ENCODE measurements at places on chromosomes 7 and 10.

DNA sequence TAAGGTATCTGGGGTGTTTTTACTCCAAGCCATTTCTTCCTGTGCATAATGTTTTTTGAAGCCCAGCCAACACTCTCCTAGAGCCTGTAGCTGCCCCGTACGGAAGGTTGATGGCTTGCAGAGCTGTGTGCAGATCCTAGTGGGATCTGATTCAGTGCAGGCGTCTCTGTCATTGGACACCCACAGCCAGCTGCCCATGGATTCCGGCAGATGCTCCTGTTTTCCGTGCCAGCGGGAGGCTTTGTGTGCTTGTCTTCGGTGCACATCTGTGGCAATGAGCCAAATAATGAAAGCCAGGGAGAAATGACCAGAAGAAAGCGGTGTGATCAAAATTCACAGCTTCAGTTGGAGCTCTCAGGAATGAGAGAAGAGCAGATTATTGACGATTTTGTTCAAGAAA is 426.4 kb downstream of the TYW1 start:
- DNase-seq, result no peak

GRCh38 chr10:6619660-6620059 is 39.6 kb upstream of the PRKCQ start:
- no peak for DNase-seq

DNA sequence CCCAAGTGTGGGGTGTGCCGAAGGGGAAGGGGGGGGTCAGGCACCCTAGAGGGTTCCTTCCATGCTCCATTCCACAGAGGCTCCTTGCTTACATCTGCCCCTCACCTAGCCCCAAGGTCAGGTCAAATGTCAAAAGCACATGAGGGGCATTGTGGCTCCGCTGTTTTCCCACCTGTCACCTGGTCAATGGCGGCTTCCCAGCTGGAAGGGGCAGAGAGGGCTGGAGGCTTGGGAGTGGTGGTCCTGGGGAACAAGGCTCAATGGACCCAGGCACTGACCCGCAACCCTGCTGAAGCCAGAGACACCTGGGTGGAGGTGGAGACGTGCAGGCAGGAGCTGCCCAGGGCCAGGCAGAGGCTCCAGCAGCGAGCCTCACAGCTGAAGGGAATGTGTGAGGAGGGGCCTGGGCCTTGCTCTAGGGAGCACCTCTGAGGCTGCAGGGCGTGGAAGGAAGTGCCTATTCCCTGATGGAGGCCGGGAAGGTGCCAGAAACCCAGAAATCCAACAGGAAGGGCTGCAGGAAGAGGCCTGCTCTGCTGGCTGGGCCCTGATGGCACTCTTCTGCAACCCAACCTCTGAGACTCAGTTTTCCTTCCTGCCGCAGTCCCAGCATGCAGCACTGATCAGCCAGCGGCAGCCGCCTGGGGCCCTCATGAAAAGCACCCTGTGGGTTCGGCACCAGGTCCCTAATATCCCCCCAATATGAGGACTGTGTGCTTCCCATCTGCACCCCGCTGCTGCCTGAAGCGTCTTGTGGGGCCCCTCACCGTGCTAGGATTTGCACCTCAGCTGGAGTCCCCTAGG is 16.0 kb downstream of the RASGEF1A start:
- no peak for DNase-seq

DNA sequence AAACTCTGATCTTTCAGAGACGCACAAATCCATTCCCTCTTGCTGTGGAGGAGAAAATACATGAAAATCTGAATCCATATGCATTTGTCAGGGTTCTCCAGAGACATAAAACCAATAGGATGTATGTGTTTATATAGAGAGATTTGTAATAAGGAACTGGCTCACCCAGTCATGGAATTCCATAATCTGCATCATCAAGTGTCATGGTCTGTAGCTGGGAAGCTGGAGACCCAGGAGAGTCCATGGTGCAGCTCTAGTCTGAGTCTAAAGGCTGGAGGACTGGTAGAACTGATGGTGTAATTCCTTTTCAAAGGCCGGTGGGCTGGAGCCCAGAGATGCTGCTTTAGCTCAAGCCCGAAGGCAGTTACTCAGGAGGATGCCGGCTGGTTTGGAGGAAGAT is 134.0 kb downstream of the TCF7L2 start:
- no peak for DNase-seq

DNA sequence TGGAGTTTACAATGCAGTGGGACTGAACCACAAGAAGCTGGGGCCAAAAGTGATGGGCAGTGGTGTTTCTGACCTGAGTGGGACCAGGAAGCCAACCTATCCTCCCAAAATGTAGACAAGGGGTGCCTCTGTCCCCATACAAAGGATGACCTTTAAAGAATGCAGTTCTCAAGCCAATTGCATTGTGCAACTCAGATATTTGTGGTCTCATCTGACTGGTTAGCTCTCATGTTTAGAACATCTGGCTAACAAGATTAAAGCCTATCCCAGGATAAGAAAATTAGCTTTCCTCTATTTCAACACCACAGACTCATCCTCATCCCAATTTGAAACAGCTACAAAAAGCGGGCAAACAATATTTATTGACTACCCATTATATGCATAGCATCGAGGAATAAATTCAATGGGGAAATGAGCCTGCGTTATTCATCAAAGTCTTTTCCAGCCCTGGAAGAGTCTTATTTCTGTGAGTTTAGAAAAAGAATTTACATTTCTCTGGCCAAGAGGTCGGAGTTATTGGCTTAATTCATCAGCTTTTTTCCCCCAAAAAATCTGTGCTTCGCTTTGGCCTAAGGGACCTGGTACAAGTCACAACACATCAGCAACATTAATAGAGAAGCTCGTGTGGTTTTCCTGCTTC is 26.7 kb downstream of the ELMO1 start:
- DNase-seq, result no peak

DNA sequence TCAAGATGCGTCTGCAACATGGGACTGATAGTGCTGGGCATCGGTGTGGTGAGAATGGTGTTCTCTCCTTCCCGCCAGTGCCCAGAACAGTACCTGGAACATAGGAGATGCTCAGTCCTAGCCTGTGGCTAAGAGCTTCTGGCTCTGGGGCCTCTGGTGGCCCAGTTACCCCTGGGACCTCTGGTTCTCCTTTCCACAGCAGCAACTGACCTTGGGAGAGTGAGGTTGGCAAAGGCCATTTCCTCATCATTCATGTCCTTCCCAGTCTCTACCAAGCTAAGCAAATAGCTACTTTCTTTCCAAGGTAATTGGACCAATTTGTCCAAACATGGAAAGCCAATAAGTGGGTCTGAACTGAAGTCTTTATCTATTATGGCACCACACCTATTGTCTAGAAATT is 11.6 kb upstream of the GOLGA7B start:
- no peak for DNase-seq

DNA sequence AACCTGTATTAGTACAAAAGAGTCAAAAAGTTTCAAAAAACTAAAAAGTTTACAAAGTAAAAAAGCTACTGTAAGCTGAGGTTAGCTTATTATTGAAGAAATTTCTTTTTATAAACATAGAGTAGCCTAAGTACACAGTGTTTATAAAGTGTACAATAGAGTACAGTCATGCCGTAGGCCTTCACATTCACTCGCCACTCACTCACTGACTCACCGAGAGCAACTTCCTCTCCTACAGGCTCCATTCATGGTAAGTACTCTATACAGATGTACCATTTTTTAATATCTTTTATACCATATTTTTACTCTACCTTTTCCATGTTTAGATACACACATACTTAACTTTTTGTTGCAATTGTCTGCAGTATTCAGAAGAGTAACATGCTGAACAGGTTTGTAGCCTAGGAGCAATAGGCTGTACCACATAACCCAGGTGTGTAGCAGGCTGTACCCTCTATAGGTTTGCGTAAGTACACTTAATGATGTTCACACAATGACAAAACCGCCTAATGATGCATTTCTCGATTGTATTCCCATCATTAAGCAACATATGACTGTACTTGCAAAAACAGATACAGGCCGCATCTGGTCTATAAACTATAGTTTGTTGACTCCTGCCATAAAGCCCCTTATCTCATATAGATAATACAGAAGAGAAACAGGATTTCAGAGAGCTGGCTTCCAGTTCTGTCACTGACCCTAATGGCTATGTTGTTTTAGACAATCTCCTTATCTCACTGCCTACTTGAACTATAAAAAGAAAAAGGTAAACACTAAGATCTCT is 438.8 kb downstream of the HTR7 start:
- peak; percentile 82 for DNase-seq

DNA sequence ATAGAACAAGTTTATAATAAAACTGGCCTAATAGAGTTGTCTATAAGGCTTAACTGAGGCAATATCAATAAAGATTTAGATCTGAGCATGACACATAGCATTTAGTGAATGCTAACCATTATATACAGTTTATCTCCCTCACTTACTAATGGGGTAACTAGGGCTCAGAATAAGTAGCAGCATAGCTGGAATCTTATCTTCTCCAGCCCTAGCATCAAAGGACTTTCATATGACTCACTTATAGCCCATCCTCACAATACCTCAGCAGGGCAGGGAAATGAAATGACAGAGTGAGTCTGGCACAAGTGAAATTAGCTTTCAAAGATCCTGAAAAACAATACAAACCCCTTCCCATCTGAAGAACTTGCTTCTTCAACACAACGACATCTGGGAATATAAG is 362.9 kb downstream of the KIF20B start:
- no peak for DNase-seq

DNA sequence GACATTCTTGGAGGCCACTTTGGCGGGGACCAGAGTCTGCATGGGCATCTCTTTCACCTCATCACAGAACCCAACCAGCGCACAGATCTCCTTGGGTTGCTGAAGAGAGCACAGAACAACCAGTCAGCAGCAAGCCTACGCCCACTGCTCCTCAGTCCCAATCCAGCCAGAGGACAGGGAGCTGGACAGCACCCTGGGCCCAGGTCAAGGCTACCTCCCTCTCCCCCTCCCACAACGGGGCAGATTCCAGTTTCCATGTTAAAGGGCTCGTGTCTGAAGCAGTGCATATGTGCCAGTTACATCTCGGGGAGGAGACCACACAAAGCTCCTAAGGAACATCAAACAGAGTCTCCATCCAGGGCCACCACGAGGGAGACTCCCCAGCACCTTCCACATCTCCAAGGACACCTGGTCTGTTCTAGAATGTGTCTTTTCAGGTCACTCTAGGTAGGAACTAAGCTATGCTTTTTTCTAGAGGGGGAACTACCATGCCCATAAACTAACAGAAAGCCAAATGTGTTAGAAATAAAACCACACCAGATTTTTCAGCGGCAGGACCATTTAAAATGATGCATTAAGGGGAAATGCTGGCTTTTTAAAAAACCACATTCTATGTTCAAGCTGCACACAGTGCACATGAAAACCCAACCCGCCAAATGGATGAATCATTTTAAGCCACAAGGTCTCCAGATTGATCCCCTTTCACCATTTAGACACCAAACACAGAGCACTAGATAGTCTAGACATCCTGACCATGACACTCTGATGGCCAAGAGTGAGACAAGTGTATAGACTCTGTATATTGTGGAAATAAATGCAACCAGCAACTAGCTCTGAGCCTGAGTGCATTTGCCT is 28.9 kb downstream of the PSAP start:
- no peak for DNase-seq

- DNase-seq, result no peak
Observed at GRCh38 chr7:151468217-151469018, 28.5 kb upstream of the CRYGN start.

Data from HS-5 (cell line).